ENCODE measurements at places on chromosomes 7 and 10. TPM values are rescaled to one million over a fixed set of nuclear protein-coding genes. Genes with fewer than 3 reads are reported as not detected.

Gene BMS1
- total RNA-seq = 14.3 TPM

GRCh38 chr10:46541735-46542566, 14.5 kb downstream of the GPRIN2 start:
- no peak for DNase-seq
- H3K4me1 ChIP-seq = no peaks in the 10 kb centered on the region
- H3K4me3 ChIP-seq = no peak overlapping the region
- no peak overlapping the region for H3K27ac ChIP-seq

GRCh38 chr7:139600306-139600705, 76.8 kb downstream of the CLEC2L start:
- H3K4me1 ChIP-seq = no peaks in the 10 kb centered on the region
- H3K27ac ChIP-seq = no peak overlapping the region
- no peak for DNase-seq
- no peak overlapping the region for H3K4me3 ChIP-seq
- no peaks in the 10 kb centered on the region for H3K27me3 ChIP-seq

- no peak for DNase-seq
- peaks cover 6% of the 10 kb centered on the region for H3K4me1 ChIP-seq
- H3K27ac ChIP-seq = no peak overlapping the region
- no peaks in the 10 kb centered on the region for H3K36me3 ChIP-seq
- H3K27me3 ChIP-seq = no peaks in the 10 kb centered on the region
Observed at GRCh38 chr7:132750530-132751217, 174.4 kb upstream of the PLXNA4 start.

DNA sequence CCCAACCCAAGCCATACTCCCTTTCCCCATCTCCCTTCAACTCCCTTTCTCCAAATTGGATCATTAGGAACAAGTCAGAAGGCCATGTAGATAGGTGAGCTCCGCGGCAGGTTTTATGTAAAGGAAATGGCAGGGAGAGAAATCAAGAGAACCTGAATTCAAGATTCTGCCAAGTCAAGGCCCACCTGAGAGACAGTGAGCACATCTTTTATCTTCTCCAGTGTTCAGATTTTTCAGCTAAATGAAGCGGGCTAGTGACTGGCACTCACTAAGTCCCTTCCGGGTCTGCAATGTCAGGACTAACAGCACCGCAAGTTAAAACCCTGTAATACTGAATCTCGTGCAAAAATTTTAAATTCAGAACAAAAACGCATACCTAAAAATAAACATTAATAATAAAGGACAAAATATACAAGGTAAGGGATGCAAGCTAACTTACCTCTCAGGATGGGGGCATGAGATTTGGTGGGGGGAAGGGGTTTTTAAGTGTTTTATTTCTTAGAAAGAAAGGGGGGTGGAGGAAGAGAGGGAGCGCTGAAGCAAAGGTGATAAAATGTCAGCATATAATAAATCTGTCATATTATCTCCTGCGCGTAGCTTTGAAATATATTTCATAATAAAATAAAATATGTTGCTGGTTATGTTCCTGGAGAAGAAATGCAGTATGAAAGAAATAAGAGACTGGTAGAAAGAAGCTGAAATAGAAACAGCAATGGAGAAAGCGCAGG, 17.6 kb downstream of the TCAF1 start:
- H3K4me1 ChIP-seq = peaks cover 27% of the 10 kb centered on the region
- H3K4me3 ChIP-seq = peak overlapping the region; percentile 61
- peaks cover 64% of the 10 kb centered on the region for H3K27me3 ChIP-seq
- DNase-seq = no peak
- no peak overlapping the region for H3K27ac ChIP-seq

Gene RASA4B
- 20.0 TPM for total RNA-seq

DNA sequence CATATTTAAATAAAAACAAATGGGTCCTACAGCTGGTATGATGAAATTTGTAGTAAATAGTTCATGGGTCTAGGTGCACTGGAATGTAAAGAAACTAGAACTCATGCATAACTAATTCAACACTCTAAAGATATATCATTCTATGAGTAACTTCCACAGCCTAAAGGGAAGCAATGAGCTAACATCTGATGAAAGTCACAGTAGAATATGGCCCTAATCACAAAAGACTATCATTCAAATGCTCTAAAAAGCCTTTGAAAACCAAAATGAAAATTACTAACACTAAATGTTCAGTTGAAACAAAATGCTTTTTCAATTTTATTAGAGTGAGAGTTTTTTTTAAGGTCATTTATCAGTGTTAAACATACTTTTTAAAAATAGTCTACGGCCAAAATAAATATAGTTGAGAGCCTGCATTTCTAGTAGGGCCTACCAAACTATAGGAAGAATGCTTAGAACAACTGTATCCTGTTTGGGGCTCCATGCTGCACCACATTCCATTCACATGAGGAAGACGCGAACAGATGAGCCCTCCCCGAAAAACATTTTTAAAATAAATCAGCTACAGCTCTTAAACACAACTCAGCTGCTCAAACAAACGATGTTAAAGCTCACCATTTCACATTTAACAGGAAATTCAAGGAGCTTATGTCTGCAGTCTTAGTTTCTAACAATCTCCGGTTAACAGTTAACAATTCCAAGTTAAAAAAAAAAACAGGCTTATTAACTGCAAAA, 134.5 kb downstream of the NRBF2 start:
- peaks cover 4% of the 10 kb centered on the region for H3K36me3 ChIP-seq
- H3K4me1 ChIP-seq = peaks cover 34% of the 10 kb centered on the region
- H3K4me3 ChIP-seq = peak overlapping the region; percentile 98
- H3K27me3 ChIP-seq = no peaks in the 10 kb centered on the region
- H3K27ac ChIP-seq = peak overlapping the region; percentile 100

GRCh38 chr7:135466442-135467206, 43.3 kb downstream of the CNOT4 start:
- H3K27ac ChIP-seq = no peak overlapping the region
- H3K4me1 ChIP-seq = peaks cover 8% of the 10 kb centered on the region
- peaks cover 4% of the 10 kb centered on the region for H3K36me3 ChIP-seq
- no peak overlapping the region for H3K4me3 ChIP-seq
- no peaks in the 10 kb centered on the region for H3K27me3 ChIP-seq
- no peak for DNase-seq

Gene CRYGN
- total RNA-seq = 0.35 TPM
